Stimulated activated CD8-positive, alpha-beta memory T cell treated with anti-CD3 and anti-CD28 coated beads, Interleukin-2, amount 100 ng/mL, for 1 hour (primary cell): ENCODE measurements at places on chromosomes 5 and 9.

- DNase-seq, result no peak
These were observed 7.1 kb downstream of the NEK6 start for GRCh38 chr9:124264823-124265233.

DNA sequence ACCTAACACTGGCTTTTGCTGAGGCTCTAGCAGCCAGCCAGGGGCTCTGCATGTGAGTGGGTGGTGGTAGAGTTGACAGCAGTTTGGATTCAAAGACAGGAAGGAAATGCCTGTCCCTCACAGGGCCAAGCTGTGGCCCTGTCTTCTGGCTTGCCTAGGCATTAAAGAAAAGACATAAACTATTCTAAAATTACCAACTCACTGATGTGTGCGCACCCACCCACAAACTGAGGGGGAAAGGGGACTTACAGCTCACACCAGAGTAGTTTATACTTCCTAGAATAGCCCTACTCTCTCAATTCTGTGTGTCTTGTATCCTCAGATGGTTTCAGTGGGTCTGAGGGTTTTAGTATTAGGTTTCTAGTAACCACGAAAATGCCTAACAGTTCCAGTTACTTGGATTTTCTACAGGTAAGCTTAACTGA, 18.3 kb upstream of the IL13 start:
- DNase-seq, result no peak

DNA sequence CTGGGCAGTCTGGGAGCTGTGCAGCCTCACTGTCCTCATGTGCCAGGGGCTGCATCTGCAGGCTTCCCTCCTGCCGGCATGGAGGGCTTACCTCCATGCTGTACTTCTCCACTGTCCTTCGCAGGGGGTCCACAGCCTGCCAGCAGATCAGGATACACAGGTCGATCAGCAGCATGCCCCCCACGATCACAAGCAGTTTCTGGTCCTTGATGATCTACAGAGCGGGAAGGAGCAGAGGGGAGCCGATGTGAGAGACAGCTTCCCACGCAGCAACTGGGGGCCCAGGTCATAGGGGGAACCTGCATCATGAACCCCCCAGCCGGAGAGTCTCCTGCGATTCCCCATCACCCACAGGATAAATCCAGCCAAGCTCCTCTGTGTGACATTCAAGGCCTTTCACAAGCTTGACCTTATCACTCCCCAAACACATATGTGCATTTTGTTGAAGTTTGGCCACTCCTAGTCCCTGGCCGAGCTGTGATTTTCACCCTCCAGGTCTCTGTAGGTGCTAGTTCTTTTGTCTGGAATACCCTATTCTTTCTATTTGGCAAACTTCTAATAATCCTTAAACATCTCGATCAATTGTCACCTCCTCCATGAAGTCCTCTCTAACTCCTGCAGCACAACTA, 107.3 kb upstream of the TBC1D2 start:
- DNase-seq, result no peak

GRCh38 chr9:114274217-114274616, 48.7 kb upstream of the ORM1 start:
- no peak for DNase-seq

DNA sequence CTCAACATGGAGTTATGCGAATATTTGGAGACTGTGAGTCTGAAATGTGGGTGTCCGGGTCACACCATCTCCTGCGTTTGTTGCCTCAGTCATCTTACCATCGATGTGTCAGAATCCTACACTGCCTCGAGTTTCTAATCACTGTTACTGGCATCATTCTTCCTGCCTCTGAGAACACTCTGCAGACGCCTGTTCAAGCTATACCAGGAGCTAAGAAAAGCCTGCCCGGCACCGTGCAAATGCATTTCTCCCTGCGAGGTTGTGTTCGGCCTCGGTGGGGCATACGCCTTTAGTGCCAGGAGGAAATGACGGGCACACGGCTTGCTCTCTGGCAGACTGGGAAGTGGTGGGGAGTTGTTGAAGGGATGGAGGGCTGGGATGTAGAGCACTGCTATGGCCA, 31.2 kb upstream of the SLC25A51 start:
- no peak for DNase-seq

- no peak for DNase-seq
These were observed 10.2 kb upstream of the NFIB start for GRCh38 chr9:14323985-14324650.

GRCh38 chr5:119996128-119996527, 366.8 kb downstream of the FAM170A start:
- DNase-seq, result no peak

- no peak for DNase-seq
These were observed 42.8 kb upstream of the PITX1 start for GRCh38 chr5:135076801-135077200.

DNA sequence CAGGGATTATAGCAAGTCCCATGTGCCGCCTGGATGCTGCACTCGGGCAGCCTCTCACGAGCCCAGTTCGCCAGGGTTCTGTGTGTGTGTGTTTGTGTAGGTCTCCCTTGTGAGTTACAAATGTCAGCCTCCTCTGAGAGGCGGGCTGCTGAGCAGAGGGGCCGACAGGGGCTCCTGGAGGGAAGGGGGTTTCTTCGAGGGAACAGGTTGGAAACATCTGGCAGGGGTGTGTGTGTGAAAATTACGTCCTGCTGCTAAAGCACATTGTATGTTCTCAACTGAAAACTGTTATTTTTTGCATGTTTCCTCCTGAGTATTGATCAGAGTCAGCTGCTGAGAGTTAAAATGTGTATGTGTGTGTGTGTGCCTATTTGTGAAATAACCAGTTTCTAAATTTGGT, 9.7 kb downstream of the GALNT10 start:
- no peak for DNase-seq

DNA sequence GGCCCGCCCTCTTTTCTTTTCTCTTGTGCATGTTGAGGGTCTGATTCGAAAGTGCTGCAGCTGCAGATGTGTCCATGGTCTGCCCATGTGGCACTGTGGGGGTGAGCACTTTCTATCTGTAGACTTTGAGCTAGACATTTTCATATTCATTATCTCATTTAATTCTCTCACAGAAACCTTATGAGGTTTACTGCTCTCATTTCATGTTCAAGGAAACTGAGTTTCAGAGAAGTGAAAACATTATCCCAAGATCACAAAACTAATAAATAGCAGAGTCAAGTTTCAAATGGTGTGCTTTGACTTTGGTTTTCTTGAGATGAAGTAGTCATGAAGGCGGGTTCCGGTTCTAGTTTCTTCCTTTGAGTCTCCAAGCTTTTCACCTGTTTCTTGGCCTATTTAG, 536.5 kb upstream of the ZNF462 start:
- no peak for DNase-seq

GRCh38 chr9:95167998-95168397, 149.5 kb downstream of the FANCC start:
- DNase-seq, result peak; percentile 12

GRCh38 chr5:180160789-180161188, 48.2 kb downstream of the RASGEF1C start:
- no peak for DNase-seq
